ENCODE measurements at places on chromosomes 3 and 15. TPM values are rescaled to one million over a fixed set of nuclear protein-coding genes. Genes with fewer than 3 reads are reported as not detected.

DNA sequence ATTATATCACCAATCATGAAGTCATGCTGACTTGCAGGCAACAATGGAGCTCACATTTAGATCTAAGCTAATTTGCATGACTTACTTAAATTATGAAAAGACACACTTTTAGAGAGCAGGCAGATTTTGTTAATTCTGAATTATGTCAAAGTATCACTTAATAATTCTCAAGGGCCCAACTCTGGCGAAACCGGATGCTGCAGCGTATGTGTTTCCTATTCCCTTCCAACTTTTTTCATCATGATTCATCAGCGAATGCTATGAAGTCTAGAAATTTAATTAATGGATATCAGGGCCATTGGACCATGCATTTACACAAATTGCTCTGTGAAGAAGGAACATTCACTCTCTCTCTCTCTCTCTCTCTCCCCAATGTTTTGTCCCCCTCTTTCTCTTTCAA lies 63.5 kb upstream of the GOLGA8A start:
- no peaks in the 10 kb centered on the region for H3K4me1 ChIP-seq
- no peak overlapping the region for H3K27ac ChIP-seq
- no peaks in the 10 kb centered on the region for H3K27me3 ChIP-seq

Gene BOC
- polyA plus RNA-seq, result 1.6 TPM

Gene CDCP1
- 7.2 TPM for polyA plus RNA-seq

GRCh38 chr15:99963096-99963825 lies 230.0 kb upstream of the LYSMD4 start:
- no peaks in the 10 kb centered on the region for H3K27me3 ChIP-seq
- H3K36me3 ChIP-seq, result no peaks in the 10 kb centered on the region
- H3K27ac ChIP-seq, result no peak overlapping the region
- DNase-seq, result peak; percentile 40
- H3K4me3 ChIP-seq, result no peak overlapping the region
- no peaks in the 10 kb centered on the region for H3K4me1 ChIP-seq

- peaks cover 17% of the 10 kb centered on the region for H3K4me1 ChIP-seq
- DNase-seq, result peak; percentile 85
- no peaks in the 10 kb centered on the region for H3K27me3 ChIP-seq
- H3K27ac ChIP-seq, result peak overlapping the region; percentile 92
- H3K36me3 ChIP-seq, result no peaks in the 10 kb centered on the region
These were observed 601 bp downstream of the ACTL6A start for GRCh38 chr3:179563271-179563783.

Gene TM6SF1
- 1.2 TPM for polyA plus RNA-seq

DNA sequence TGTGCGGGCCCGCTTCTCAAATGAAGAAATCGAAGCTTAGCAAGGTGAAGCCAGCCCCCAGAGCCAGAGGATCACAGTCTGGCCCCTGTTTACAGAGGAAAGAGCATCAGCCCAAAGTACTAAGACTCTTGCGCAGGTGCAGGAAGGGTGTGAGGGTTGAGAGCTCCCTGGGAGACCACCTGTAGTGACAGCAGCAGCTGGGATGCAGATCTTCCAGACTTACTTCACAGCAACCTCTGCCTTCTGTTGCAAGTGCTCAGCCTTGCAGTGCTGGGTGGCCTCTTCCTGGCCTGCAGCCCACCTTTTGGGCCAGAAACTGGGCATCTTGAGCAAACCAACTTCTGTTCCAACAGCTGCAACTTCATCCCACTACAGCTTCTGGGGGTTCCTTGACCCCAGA lies 19.7 kb downstream of the SPATA12 start:
- DNase-seq, result no peak
- H3K4me3 ChIP-seq, result no peak overlapping the region
- no peak overlapping the region for H3K27ac ChIP-seq
- H3K27me3 ChIP-seq, result no peaks in the 10 kb centered on the region
- peaks cover 20% of the 10 kb centered on the region for H3K4me1 ChIP-seq

Gene SCG3
- under 0.01 TPM for polyA plus RNA-seq

DNA sequence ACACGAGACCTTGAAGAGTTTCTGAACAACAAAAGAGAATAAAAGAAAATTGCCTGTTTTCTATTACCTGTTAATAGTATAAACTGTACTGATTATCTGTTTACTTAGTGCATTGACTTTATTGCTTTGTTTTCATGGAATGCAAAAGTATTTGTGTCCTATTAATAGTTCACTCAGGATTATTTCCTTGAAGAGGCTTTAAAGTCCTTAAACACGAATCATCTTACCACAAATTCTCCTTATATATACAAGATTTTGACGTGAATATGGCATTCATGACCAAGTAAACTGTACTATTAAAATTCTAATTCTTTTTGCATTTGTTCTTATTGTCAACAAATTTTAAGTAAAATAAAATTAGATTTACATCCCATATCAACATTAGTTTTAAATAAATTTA lies 513.0 kb downstream of the NTRK3 start:
- H3K36me3 ChIP-seq, result no peaks in the 10 kb centered on the region
- H3K4me3 ChIP-seq, result no peak overlapping the region
- no peak overlapping the region for H3K27ac ChIP-seq

- no peak overlapping the region for H3K4me3 ChIP-seq
- H3K27me3 ChIP-seq, result no peaks in the 10 kb centered on the region
- H3K4me1 ChIP-seq, result peaks cover 16% of the 10 kb centered on the region
- peak overlapping the region; percentile 77 for H3K27ac ChIP-seq
These were observed 63.4 kb upstream of the CSPG4 start for GRCh38 chr15:75776065-75776423.

DNA sequence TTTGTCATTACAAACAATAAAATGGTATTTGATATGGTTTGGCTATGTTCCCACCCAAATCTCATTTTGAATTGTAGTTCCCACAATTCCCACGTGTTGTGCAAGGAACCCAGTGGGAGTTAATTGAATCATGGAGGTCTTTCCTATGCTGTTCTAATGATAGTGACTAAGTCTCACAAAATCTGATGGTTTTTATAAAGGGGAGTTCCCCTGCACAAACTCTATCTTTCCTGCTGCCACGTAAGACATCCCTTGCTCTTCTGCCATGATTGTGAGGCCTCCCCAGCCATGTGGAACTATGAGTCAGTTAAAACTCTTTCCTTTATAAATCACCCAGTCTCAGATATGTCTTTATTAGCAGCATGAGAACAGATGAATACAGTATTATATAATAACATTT lies 15.4 kb upstream of the AADAC start:
- no peak overlapping the region for H3K4me3 ChIP-seq
- H3K36me3 ChIP-seq, result no peaks in the 10 kb centered on the region
- H3K4me1 ChIP-seq, result no peaks in the 10 kb centered on the region
- H3K27ac ChIP-seq, result no peak overlapping the region

DNA sequence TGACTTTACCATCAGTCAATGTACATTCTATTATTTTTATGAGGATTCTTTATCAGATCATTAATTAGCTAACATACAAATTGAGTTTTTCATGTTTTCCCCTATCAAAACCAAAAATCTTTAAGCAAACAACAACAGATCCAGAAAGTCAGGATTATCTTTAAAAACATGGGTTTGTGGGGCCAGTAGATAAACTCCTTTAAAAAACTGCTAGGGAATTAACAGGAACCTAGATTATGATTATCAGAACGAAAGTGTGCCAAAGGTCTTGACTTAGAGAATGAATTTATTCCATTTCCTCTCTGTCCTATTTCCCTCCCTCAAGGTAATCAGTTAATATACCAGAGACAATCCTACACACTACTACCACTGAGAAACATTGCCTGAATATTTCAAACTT lies 13.2 kb upstream of the CCDC13 start:
- H3K4me3 ChIP-seq, result no peak overlapping the region
- no peaks in the 10 kb centered on the region for H3K36me3 ChIP-seq
- DNase-seq, result no peak
- H3K27me3 ChIP-seq, result no peaks in the 10 kb centered on the region

DNA sequence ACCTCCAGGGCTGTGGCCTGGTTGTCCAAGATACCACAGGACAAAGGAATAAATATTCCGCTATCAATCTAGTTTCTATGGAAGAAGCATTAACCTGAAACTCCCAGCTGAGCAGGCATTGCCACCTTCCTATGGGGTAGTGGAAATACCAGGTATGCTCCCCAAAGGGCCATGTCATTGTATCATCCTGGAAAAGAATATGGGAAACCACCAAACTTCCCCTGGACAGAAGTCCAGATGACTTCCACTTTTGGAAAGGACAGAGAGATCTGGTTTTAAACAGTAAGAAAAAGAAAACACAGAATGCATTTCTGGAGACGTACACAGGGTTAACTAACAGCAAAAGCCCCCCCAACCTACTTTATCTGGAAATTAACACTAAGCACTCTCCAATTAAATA lies 100.2 kb downstream of the RFTN1 start:
- no peaks in the 10 kb centered on the region for H3K36me3 ChIP-seq
- H3K4me1 ChIP-seq, result no peaks in the 10 kb centered on the region
- no peaks in the 10 kb centered on the region for H3K27me3 ChIP-seq
- no peak for DNase-seq

Gene LRRC2
- polyA plus RNA-seq, result 0.69 TPM

GRCh38 chr3:24492971-24493551 lies 1.6 kb downstream of the THRB start:
- H3K4me1 ChIP-seq, result peaks cover 51% of the 10 kb centered on the region
- H3K4me3 ChIP-seq, result peak overlapping the region; percentile 74
- no peak for DNase-seq
- H3K27me3 ChIP-seq, result no peaks in the 10 kb centered on the region

DNA sequence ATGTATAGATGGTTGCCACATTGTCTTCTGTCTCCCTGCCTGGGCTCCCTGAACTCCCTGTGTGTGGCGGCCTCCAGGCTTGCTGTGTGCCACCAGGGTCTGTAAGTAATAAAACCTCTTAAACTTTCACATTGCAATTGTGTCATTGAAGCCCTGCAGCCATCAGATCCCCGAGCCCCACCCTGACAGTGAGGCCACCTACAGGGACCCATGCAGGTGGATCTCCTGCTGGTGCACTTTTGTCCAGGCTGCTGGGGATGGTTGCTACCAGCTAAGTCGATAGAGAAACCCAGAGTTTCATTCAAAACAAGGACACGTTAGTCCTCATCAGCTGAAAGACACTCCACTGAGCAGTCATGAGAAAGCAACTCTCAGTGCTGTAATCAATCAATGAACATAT lies 133.6 kb upstream of the PRICKLE2 start:
- H3K4me3 ChIP-seq, result no peak overlapping the region
- H3K4me1 ChIP-seq, result no peaks in the 10 kb centered on the region
- no peak overlapping the region for H3K27ac ChIP-seq

GRCh38 chr15:57384816-57385215 lies 8.5 kb downstream of the CGNL1 start:
- H3K27ac ChIP-seq, result no peak overlapping the region
- no peaks in the 10 kb centered on the region for H3K27me3 ChIP-seq
- H3K4me3 ChIP-seq, result no peak overlapping the region
- no peaks in the 10 kb centered on the region for H3K36me3 ChIP-seq
- no peak for DNase-seq

- H3K36me3 ChIP-seq, result no peaks in the 10 kb centered on the region
- no peak overlapping the region for H3K4me3 ChIP-seq
- H3K27me3 ChIP-seq, result no peaks in the 10 kb centered on the region
- H3K4me1 ChIP-seq, result no peaks in the 10 kb centered on the region
- H3K27ac ChIP-seq, result no peak overlapping the region
These were observed 49.4 kb downstream of the DPH6 start for GRCh38 chr15:35496585-35496984.

DNA sequence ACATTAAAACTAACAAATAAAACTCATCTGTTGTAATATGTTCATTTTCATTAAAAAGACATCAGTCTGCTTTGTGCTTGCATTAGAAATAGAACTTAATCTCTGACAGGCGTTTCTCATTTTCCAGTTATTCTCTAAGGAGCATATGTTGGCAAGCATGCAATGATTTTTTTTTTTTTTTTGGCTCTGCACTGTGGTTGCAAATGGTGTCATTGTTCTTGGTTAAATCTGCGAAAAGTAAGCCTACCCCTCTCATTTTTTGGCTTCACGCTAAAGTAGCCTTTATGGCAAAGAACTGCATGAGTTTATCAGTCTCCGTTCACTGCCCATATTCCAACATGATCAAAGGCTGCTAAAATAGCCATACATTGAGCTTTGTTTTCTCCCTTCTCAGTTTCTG lies 403.2 kb downstream of the MECOM start:
- no peaks in the 10 kb centered on the region for H3K36me3 ChIP-seq
- peaks cover 10% of the 10 kb centered on the region for H3K4me1 ChIP-seq
- no peak for DNase-seq
- no peak overlapping the region for H3K27ac ChIP-seq
- H3K4me3 ChIP-seq, result no peak overlapping the region

Gene CASR
- polyA plus RNA-seq, result not detected

DNA sequence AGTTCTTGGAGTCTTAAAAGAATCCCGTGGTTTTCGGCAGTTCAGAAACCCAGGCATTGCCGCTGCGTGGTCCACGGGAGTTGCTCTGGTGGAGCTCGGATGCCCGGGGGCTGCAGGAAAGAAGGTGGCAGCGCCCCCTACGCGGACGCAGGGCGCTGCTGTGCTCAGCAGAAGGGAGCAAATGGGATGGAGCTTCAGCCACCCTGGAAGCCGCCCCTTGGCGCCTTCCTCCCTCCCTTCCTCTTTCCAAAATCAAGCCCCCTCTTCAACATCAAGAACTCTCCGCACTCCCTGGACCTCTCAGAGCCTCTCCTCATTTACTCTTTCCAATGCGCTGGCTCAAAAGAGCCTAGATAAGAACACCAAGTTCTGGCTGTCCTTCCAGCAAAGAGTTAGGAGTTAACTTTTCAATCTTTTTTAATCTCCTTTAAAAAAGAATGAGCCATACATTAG lies 880 bp upstream of the CHRNA7 start:
- H3K27ac ChIP-seq, result no peak overlapping the region
- H3K27me3 ChIP-seq, result no peaks in the 10 kb centered on the region
- peak overlapping the region; percentile 63 for H3K4me3 ChIP-seq
- peaks cover 19% of the 10 kb centered on the region for H3K4me1 ChIP-seq
- DNase-seq, result no peak

Gene GOLGA6D
- not detected for polyA plus RNA-seq

DNA sequence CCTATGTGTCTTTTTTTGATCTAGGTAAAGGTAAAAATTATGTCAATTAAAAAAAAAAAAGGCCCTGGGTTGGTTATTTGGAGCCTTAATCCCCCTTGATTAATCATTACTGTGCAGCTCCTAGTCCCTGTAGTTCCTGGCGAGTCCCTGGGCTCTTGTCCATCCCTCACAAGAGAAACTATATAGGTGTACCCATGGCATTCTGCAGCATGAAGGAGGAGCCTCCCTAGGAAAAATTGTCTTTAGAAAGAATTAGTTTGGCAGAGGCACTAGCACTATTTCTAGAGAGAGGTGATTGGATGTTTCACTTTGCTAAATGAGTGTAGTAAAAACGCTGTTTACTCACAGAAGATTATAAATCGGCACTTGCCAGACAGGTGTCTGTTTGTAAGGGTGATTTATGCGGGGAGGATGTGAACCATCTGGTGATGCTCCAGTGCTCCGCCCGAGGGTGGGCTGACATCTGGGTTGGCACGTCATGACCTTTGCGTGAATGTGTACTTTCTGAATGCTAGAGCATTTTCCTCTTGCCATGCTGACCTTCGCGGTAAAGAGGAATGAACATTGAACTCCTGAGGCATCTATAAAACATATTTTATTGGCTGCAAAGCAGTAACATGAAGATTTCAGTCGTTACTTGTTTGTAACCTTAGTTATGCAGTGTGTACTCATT lies 12.6 kb downstream of the PLCL2 start:
- H3K36me3 ChIP-seq, result no peaks in the 10 kb centered on the region
- no peak for DNase-seq
- no peak overlapping the region for H3K4me3 ChIP-seq
- H3K27me3 ChIP-seq, result no peaks in the 10 kb centered on the region
- H3K4me1 ChIP-seq, result no peaks in the 10 kb centered on the region
